Stimulated activated CD4-positive, alpha-beta T cell treated with anti-CD3 and anti-CD28 coated beads, Interleukin-1b, Interleukin-23, amount 100 ng/mL, for 48 hours (primary cell): ENCODE measurements at places on chromosomes 13 and 19.

DNA sequence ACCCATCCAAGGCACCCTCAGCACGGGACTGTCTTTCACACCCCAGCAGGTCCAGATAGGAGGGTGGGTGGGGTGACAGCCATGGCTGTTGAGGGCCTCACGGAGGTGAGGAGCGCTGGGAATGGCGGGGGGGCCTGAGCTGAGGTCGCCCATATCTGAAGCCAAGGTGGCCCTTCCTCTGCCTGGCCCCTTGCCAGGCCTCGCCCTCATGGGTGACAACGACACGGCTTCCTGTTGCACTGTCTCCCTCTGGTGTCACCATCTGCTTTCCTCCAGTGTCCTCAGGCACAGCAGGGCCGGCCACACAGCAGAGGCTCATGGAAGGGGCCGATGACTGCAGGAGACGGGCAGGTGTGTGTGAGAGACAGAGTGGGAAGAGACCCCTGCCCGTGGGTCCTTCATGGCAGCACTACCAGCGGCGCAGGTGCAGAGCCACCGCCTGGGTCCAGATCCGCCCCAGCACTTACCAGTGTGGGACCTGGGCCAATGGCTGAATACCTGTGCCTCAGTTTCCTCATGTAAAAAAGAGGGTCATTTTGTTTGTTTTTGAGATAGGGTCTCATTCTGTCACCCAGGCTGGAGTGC, 8.1 kb upstream of the NKPD1 start:
- DNase-seq = no peak

- no peak for DNase-seq
These were observed 416.9 kb downstream of the IRS2 start for GRCh38 chr13:109369353-109370052.

GRCh38 chr13:50387051-50387581, 371.9 kb downstream of the KCNRG start:
- DNase-seq = peak; percentile 32

- DNase-seq = no peak
These were observed 10.0 kb downstream of the VASP start for GRCh38 chr19:45517238-45517637.

- no peak for DNase-seq
These were observed 6.5 kb downstream of the LENG1 start for GRCh38 chr19:54152878-54153524.

GRCh38 chr13:31435536-31435935, 235.8 kb downstream of the B3GLCT start:
- DNase-seq = no peak

DNA sequence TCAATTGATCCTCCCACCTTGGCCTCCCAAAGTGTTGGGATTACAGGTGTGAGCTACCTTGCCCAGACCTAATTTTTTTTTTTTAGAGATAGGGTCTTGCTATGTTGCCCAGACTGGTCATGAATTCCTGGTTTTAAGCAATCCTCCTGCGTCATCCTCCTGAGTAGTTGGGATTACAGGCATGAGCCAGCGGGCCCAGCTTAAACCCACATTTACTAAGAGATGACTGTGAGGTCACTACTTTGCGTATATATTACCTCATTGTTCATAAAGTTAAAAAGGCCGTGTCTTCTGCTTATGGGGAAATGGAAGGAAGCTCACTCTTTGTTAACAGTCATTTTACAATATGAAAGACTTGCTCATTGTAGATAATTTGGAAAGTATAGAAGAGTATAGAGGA, 39.6 kb upstream of the C1QTNF9 start:
- no peak for DNase-seq

DNA sequence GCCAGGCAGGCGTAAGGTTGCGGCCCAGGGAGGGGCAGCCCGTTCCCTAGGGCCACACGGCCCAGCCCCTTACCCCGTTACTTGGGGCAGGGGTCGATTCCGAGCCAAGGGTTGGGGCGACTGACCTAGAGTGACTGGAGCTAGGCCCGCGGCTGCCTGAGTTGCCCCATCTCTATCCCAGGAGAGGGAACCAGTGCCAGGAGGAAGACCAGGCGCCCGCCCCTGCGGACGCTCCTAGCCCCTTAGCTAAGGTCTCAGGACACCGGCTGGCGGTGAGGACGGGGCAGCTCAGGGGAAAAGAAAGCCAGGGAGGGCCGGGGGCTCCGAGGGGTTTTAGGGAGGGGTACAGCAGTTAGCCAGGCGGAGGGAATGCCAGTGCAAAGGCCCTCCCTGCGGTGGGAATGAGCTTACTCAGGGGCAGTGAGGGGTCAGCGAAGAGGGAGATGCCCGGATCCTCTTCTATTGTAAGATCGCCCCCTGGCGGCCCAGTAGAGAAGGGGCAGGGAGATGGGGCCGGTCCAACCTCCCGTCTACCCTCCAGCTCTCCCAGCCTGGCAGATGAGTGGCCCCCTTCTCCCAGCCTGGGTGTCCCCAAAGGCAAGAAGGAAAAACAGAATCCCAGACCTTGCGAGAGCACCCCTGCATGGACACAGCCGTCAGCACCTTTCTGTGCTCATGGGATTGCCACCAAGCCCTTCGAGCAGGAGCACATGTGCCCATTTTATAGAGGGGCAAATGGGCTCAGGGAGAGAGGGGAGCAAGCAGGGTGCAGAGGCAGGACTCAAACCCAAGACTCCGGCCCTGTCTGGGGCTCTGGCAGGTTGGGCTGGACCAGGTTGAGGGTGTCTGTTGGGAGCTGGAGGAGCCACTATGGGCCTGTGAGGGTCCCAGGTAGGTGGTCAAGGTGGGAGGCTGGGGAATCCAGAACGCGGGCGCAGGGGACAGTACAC, 16.3 kb downstream of the CILP2 start:
- DNase-seq = peak; percentile 65

GRCh38 chr19:33429891-33430673, 56.6 kb downstream of the CEBPG start:
- DNase-seq = no peak

GRCh38 chr19:14138576-14139265, 2.3 kb upstream of the ASF1B start:
- no peak for DNase-seq

- DNase-seq = no peak
These were observed 403.8 kb upstream of the PRR20A start for GRCh38 chr13:56736966-56737365.

- peak; percentile 45 for DNase-seq
These were observed 5.8 kb upstream of the TLE2 start for GRCh38 chr19:3034656-3035541.

DNA sequence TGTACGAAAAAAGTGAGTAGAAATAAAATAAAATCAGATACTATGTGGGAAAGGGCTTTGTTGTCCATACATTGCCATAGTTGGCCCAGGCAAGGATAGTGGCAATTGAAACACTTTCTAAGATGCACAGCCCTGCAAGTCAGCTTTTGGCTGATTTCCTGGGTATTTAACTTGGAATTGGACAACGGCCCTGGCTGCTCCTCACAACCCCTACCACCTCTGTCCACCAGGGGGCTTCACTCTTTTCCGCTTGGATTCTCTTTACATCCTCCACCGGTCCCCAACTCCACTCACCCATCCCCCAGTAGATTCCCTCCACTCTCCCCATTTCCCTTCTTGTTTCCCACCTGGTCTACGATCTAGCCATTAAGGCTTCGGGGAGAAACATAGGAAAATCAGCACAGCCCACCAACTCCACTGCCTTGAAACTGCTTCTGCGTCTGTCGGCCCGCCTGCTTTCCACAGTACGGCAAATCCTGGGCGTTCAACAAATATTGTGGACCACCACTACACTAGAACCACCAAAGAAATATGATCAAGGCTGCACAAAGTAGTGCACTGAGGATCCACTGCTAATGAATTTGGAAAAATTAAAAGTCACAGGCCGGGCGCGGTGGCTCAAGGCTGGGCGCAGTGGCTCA, 48.6 kb upstream of the GTF3A start:
- peak; percentile 47 for DNase-seq

DNA sequence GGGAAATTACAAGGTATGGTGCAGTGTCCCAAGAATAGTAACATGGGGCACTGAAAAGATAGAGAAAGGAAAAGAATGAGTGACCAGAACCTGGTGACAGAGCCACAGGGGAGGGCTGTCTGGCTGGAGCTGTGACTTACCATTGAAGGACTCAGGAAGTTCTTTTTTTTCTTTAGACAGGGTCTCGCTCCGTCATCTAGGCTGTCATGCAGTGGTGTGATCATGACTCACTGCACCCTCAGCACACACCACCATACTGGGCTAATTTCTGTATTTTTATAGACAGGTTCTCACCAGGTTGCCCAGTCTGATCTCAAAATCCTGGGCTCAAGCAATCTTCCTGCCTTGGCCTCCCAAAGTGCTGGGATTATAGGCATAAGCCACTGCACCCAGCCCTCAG, 8.8 kb upstream of the CPB2 start:
- no peak for DNase-seq

- no peak for DNase-seq
These were observed 13.6 kb downstream of the ZNF490 start for GRCh38 chr19:12596927-12597548.

GRCh38 chr19:21698215-21698614, 69.2 kb downstream of the ZNF100 start:
- no peak for DNase-seq

- DNase-seq = no peak
These were observed 4.0 kb upstream of the SIGLEC10 start for GRCh38 chr19:51421229-51422052.

DNA sequence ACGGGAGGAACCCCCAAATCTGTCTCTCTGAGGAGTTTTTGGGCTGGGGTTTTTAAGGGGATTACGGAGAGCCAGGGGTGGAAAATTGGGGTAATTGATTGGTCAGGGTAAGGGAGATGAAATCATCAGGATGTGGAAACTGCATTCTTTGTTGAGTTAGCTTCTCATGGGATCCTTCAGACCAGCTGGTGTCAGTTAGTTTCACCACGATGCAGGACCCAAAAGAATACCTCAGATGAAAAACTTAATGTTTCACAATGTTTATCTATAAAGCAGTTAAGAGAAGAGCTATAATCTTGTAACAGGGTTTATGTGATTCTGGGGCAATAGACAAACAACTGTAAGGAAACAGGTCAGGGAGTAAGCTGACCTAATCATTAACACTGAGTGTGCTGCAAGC, 230.8 kb downstream of the POU4F1 start:
- no peak for DNase-seq

DNA sequence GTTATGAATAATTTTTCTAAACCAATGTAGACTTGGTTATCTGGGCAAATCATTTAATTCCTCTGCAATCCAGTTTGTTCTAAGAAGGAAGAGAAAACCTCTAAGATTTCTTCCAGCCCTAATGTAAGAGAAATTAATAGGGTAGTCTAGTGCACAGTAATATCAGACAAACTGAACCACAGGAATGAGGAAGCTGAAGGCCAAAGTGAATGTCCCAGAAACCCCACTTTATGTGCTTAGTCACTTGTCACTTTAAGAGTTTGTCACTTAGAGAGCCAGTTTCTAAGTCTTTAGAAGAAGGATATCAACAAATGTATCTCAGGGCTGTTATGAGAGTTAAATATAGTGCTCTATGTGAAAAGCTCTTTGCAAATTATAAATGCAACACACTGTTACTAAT, 750.6 kb downstream of the DIAPH3 start:
- no peak for DNase-seq

GRCh38 chr13:102781591-102781990, 8.0 kb upstream of the TEX30 start:
- no peak for DNase-seq

- no peak for DNase-seq
These were observed 310.0 kb downstream of the TEX29 start for GRCh38 chr13:111630406-111630805.

DNA sequence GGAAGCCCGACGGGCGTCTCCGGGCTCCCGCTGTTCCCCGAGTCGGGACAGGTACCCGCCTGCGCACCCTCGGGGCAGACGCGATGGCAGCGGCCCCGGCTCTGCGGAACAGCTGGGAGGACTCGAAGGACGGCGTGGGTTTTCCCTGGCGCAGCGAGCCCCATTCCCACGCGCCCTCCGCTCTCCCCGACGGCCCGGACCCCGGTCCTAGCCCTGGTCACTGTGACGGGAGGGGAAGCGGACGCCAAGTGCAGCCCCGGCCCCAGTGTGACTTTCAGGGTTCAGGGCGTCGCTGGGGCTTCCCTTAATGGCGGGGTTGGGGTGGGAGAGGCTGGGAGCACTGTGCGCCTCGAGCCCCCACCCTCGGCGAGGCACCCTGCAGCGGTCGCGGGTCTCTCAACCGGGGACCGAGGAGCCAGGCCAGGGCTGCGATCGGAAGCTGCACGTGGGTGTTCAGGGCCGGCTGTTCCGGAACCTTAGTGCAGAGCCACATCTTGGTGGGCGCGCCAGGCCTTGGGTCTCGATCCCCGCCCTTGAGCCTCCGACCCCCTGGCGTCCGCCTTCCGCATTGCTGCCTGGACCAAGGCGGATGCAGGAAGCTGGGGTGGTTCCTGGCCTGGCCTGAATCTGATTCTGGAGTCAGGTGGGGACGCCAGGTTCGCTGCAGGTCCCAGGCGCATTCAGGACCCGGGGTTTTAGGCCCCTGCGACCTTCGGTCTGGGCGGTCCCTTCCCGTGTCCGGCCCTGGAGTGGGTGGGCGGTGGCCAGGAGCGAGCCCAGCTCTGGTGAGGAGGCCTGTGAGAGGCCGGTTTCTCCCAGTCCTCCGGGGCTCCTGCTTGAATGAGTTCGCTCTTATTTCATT, 3.5 kb downstream of the LGALS7B start:
- DNase-seq = peak; percentile 27

DNA sequence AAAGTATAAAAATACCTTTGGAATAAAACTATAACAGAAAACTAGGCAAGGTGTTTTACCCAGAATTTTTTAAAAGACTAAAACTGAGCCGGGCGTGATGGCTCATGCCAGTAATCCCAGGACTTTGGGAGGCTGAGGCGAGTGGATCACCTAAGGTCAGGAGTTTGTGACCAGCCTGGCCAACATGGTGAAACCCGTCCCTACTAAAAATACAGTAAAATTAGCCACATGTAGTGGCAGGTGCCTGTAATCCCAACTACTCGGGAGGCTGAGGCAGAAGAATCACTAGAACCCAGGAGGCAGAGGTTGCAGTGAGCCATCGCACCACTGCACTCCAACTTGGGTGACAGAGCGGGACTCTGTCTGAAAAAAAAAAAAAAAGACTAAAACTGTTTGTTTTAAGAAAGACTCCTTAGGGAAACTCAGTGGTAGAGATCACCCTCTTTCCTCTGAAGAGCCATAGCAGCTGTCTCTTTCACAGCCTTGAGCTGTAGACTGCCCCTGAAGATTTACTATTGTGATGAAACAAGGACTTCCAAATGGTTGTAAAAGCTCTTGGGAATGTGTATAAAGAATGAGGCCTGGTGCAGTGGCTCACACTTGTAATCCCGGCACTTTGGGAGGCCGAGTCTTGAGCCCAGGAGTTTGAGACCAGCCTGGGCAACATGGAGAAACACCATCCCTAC, 14.7 kb upstream of the KCTD4 start:
- no peak for DNase-seq

- no peak for DNase-seq
These were observed 1669.9 kb upstream of the SPRY2 start for GRCh38 chr13:82010780-82011179.

- peak; percentile 33 for DNase-seq
These were observed 13.7 kb upstream of the SLC35E1 start for GRCh38 chr19:16585808-16586476.
